ENCODE measurements at places on chromosomes 16 and 17.
A peak's percentile ranks its signal among the peaks of the same experiment; 100 is the strongest.

GRCh38 chr16:52827456-52827855, 225.2 kb downstream of the CHD9NB start:
- no peak for DNase-seq

DNA sequence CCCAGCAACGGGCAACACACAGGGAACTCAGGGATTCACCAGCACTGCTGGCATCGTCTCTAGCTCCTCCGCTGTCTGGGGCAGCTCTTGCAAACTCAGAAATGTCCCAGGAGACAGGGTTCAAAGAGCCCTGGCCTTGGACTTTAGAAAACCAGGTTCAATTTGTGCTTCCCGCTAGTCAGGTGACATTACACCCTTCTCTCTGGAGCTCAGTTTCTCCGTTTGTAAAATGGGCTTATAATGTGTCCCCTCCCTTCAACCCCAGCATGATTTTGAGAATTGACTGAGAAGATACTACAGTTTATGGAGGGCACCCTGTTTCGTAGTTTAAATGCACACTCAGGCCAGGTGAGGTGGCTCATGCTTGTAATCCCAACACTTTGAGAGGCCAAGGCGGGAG, 1.9 kb upstream of the MYCBPAP start:
- no peak for DNase-seq

DNA sequence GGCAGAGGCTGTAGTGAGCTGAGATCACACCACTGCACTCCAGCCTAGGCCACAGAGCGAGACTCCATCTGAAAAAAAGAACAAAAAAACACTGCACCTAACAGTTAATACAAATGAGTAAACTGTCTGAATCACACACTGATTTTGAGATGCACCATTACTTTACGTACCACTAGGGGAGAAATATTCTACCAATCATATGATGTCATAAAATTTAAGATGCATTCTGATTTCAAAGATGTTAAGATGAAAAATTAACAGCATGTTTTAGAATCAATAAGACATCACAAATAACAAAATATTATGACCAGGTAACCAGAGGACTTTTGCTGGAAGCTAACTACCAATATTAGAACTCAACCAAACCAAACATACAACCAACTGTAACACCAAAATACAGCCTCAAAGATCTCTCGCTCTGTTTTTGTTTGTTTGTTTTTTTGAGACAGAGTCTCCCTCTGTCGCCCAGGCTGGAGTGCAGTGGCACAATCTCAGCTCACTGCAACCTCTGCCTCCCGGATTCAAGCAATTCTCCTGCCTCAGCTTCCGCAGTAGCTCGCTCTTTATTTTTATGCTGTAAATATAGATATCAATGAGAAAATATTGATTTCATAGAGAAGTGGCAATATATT, 31.6 kb downstream of the GLG1 start:
- no peak for DNase-seq

GRCh38 chr17:65730711-65731169, 169.3 kb upstream of the AXIN2 start:
- DNase-seq = no peak

GRCh38 chr17:69363488-69364210, 36.7 kb upstream of the ABCA5 start:
- DNase-seq = no peak

DNA sequence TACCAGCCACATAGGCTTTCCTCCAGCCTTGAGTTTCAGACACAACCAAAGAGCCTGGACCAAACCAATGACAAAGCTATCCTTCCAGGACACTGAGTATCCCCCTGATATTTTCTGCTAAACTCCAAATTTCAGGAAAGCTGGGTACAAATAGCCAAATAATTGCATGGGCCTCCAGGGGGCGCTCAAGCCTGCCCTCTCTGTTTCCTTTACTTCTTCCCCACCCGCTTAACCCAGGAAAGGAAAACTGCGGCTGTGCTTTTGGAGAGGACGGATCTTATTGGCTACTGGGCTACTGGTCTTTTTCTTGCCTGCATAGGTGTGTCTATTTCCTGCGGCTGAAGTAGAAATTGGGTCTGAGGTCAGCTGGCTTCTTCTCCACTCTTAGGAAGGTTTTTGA, 30.1 kb downstream of the GNGT2 start:
- peak; percentile 43 for DNase-seq

DNA sequence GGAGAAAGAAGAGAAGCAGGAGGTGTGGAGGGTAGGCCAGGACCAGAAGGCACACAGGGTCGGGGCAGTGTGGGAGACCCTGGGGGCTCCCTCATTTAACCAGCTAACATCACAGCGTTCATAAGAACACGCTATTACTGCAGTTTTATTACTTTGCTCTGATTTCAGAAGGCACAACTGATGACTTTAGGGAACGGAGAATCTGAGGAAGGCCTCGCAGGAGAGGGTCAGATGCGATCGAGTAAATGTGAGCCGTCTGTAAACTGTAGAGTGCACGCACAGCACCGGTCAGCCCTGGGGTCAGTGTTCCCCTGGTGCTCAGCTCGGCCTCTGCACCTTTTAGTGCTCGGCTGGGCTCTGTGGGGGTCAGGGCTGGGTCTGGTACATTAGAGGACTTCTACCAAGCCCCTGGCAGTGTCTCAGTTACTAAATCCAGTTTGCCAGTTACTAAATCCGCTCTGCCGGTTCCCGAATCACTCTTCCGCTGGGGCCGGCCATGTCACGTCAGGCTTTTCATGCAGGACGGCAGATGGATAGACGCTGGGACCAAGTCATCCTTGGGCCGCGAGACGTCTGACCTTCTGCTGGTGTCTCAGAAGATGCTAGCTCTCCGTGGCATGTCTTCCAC, 325.9 kb downstream of the SEC14L1 start:
- DNase-seq = no peak
